ENCODE measurements at places on chromosomes 12 and 14.

DNA sequence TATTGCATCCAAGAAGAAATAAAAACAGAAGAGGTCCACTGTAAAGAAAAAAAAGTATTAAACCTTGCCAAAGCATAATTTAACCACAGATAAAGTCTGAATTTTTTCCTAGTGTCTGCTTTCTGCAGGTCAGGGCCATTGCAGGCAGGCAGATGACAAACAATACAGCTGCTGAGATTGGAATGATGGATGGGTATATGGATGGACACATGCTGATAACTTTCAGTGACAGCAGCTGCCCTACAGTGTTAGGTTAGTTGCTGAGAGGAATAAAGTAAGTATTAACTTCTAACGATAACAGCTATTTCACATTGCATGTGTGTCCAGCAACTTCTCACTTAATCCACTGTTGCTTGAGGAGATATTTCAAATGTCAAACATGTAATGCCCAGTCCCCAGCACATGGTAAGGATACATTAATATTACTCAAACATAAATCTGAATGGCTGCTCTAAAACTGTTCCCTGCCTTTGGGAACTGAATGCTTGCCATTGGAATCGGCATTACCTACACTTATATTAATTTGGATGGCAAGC lies 515.3 kb downstream of the RMST start:
- DNase-seq, result no peak

- no peak for DNase-seq
Measured at GRCh38 chr14:60051721-60052221, 40.0 kb upstream of the PCNX4 start.

GRCh38 chr14:95494456-95494855 lies 22.0 kb downstream of the SYNE3 start:
- no peak for DNase-seq

DNA sequence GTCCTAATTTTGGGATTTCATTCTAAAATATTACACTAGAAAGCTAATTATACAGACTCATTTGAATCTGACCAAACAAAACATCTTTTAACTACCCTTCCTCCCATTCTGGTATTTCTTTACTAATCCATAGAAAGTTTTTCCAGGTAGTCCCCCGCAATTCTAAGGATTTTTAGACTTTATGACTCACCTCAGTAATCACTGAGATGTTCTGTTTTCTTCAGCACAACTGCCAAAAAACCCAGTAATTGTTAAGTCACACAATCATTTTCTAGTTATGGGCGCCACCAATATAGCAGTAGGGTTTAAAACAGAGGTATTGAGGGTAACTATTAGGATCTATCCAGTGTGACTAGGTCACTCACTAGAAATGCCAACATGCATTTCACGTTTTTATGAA lies 1.6 kb upstream of the ARID4A start:
- no peak for DNase-seq
